ENCODE measurements at places on chromosomes 13 and 19. TPM values are rescaled to one million over a fixed set of nuclear protein-coding genes. Genes with fewer than 3 reads are reported as not detected.
A peak's percentile ranks its signal among the peaks of the same experiment; 100 is the strongest.

DNA sequence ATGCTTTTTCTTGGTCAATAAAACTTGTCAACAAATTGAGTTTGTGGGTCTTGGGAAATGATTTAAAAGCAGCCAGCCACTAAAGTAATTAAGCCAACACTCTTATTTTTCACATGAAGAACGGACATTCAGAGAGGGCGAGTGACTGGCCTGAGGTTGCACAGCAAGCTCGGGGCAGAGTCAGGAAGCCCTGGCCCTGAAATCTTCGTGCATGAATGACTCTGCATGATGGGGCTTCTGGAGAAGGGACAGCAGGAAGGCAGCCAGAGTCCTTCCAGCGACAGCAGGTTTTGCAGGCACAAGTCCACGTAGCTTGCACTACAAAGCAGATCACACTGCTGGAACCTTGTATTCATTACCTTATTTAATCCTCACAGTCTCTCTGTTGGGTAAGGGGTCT is 232.5 kb downstream of the ZNF536 start:
- no peak for DNase-seq

TBXA2R gene
- total RNA-seq, result 1.9 TPM

GRCh38 chr13:20968745-20969144 is 66.2 kb upstream of the XPO4 start:
- DNase-seq, result no peak

DNA sequence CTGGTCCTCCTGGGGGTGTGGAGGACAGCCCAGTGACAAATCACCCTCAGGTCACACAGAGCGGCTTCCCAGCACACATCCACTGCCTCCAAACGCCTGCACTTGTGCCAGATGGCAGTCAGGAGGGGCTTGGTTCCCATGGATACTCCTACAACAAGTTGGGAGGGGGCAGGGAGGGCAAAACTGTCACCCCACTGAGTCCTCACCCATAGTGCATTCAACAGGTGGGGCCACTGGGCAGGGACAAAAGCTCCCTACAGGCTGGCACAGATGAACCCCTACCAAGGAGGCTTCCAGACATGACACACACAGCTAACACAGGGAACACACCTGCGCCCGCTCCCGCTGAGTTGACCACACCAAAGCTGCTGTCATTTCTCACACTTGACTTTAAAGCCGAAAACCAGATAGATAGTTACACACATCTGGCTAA is 120.5 kb downstream of the STK24 start:
- DNase-seq, result no peak

- no peak for DNase-seq
Observed at GRCh38 chr13:51557875-51558612, 26.2 kb upstream of the WDFY2 start.

APOC4 gene
- not detected for total RNA-seq

GRCh38 chr13:52921194-52921593 is 72.8 kb upstream of the PCDH8 start:
- DNase-seq, result no peak

MBD3L2 gene
- total RNA-seq, result not detected

KIR2DL4 gene
- total RNA-seq, result 0.41 TPM

DNA sequence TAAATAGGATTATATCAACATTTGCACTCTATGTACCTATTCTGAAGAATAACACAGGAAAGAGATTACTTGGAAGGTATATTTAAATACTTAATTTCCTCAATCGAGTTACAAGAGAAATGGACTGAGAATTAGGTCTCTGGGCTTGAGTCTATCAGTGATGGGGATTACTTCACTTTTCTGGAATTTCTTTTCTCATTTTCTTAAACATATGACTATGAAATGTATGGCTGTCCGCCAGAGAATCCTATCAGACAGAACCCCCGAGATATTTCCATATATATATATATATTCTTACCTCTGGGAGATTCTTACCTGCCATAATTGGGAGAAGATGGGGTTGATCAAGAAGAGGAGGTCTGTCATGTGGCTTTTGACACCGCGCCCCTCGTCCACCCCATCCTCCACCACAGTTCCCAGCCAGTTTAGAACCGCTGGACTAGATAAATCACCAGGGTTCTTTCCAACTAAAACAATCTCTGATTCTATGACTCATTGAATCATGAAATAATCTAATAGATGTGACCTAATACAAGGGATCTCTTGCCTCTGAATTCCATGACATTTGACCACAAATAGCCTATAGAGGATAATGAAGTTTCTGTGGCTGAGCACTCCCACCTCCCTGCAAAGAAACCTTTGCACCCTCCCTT is 231.3 kb downstream of the TBC1D4 start:
- no peak for DNase-seq

- no peak for DNase-seq
Observed at GRCh38 chr13:77916488-77916887, 2.1 kb downstream of the EDNRB start.

KL gene
- total RNA-seq, result 0.41 TPM

DNA sequence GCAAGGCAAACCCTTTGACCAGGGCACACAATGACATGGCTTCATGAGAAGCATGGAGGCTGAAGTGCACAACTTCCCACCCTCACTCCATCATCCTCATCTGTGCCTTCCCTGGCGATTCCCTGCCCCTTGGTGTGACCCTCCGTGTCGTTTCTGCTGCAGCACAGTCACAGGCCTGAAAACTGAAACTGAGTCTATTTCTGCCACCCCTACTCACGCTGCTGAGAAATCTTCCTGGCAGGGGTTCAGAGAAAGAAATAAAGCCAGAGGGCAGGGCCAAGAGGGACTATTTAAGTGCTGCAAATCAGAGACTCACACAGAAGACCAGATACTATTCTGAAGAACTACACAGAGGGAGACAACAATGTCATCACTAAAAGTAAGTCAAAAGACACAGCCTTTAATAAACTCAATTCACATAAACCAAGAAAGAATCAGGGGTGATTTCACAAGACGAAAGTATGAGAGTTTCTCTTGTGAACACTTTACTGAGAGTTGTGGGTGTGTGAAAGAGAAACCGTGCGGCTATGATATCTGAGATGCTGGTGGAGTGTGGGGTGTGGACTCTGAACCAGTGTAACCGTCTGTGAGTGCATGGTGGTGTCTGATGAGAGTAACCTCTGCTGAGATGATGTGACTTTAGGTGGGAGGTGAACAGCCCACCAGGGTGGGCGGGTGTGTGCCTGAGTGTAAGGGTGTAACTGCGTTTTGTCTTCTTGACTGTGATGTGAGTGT is 23.5 kb downstream of the LGALS16 start:
- no peak for DNase-seq

MISP3 gene
- total RNA-seq, result 0.41 TPM

DNA sequence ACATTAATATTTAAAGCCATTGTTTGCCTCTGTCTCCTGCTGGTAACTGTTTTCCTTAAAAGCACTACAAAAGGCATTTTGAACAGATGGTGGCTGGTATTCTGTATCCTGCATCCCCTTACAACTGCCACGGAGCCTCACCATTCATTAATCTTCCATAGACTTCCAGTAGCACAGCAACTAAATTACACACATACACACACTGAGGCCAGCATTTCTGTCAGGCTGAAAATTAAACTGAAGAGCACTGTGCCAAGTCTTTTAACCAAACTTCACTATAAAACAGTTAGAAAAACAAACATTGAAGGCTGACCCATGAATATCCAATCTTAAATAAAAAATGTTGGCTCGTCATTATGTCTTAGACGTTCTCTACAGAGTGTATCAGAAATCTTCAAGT is 697.8 kb downstream of the DACH1 start:
- DNase-seq, result no peak

IZUMO4 gene
- 6.6 TPM for total RNA-seq

DNA sequence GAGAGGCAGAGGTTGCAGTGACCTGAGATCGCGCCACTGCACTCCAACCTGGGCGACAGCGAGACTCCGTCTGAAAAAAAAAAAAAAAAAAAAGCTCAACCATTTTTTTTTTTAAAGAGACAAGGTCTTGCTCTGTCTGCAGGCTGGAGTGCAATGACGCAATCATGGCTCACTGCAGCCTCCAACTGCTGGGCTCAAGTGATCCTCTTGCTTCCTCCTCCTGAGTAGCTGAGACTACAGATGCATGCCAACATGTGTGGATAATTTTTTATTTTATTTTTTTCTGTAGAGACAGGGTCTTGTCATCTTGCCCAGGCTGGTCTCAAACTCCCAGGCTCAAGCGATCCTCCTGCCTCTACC is 10.3 kb downstream of the EHD2 start:
- DNase-seq, result no peak

- no peak for DNase-seq
Observed at GRCh38 chr19:12884926-12885748, 1.9 kb downstream of the KLF1 start.

GRCh38 chr19:49205114-49205513 is 47.5 kb downstream of the TRPM4 start:
- DNase-seq, result no peak

DNA sequence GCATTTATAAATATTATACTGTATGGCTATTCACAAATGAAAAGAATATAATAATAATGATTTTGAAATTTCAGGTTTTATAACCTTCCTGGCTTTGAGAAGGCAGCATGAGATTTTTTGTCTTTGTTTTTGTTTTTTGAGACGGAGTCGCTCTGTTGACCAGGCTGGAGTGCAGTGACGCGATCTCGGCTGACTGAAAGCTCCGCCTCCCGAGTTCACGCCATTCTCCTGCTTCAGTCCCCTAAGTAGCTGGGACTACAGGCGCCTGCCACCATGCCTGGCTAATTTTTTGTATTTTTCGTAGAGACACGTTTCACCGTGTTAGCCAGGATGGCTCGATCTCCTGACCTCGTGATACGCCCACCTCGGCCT is 64.1 kb downstream of the ZNF429 start:
- no peak for DNase-seq

- DNase-seq, result peak; percentile 94
Observed at GRCh38 chr19:46975925-46976782, 43.5 kb upstream of the NPAS1 start.

DNA sequence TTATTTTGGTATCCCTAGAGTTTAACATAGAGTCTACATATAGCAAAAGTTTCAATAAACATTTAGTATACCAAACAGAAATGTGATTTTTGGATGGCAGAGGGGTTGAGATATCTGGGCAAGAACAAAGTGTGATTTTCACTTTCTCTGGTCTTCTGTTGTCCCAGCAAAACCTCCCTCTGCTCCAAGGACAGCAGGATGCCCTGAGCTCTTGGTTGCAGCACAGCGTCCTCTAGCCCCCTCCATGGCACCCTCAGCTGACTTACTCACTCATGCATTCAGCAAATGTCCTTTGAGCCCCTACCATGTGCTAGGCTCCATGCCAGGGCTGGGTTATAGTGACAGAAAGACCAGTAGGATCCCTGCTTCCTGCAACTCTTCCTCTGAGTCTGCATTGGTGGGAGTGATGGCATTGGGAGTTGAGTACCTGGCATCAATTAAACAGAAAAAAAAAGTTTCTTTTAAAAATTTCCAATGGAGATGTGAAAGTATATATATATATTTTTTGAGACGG is 104.8 kb upstream of the UBL3 start:
- DNase-seq, result no peak

DNA sequence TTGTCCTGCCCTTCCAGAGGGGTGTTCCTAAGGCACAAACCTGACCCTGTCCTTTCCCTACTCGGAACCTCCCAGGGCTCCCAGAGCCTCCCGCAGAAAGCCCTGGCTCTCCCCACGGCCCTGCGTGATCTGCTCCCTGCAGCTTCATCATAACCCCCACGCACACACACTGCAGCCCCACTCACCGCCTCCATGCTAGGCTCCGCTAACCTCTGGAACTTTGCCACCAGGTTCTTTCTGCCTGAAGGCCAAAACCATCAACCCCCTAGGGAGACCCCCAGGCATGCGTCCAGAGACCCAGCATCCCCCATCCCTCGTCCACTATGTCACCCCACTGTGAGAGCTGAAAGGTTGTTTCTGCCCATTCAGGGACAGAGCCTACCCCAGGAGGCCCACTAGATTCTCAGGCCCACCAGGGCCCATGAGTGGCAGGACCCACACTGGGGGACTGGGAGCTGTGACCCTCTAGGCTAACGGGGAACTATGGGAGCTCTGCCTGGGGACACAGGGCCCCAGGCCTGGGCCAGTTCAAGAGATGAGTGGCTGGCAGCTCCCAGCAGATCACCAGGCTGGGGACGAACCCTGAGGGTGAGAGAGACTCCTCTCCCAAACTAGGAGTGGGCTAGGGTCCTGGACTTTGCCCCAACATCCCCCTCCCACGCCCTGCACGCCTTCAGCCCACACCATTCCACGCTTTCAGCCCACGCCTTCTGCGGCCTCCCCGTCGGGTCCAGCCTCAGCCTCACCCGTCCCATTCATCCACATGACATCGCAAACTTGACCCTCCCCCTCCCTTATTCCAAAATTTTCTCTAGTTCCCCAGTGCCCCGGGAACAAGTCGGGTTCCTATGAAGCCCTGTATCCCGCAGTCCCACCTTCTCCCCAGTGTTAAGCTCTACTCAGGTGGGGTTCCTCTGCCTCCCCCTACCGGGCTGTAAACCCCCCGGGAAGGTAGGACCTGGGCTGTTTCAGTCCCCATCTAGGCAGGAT is 33.2 kb upstream of the PNMA8B start:
- no peak for DNase-seq

- DNase-seq, result no peak
Observed at GRCh38 chr13:109700176-109700575, 86.2 kb downstream of the IRS2 start.

DNA sequence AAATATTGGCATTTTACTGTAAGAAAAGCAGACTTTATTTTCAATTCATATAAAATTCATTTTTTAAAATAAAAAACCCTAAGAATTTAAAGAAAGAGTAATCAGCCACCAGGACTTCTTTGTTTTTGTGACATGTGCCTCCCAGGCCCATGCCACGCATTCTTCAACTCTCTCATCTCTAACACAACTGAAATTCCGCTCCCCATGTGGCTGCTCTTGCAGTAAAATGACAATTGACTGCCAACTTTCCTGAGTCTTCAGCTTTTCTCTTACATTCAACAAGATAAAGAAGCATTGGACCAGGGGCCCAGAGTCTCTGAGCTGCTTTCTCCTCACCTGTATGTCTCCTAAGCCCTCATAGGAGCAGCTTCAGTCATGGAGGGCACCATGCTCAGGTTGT is 372.1 kb downstream of the UQCRFS1 start:
- no peak for DNase-seq

TINCR gene
- not detected for total RNA-seq

- DNase-seq, result no peak
Observed at GRCh38 chr19:17243830-17244617, 1.7 kb downstream of the NR2F6 start.

GRCh38 chr13:38656699-38657098 is 30.2 kb upstream of the FREM2 start:
- DNase-seq, result no peak

ZNF784 gene
- 2.0 TPM for total RNA-seq

- DNase-seq, result peak; percentile 61
Observed at GRCh38 chr13:110319774-110320509, 12.9 kb downstream of the COL4A2 start.

GRCh38 chr13:36515466-36515865 is 83.2 kb downstream of the CCNA1 start:
- no peak for DNase-seq

GRCh38 chr19:6717036-6717435 is 3.4 kb downstream of the C3 start:
- DNase-seq, result no peak

- no peak for DNase-seq
Observed at GRCh38 chr19:16019691-16020448, 56.4 kb upstream of the TPM4 start.

ZBTB32 gene
- not detected for total RNA-seq

- DNase-seq, result no peak
Observed at GRCh38 chr19:39017026-39017425, 15.3 kb downstream of the FBXO27 start.

- DNase-seq, result no peak
Observed at GRCh38 chr19:48554385-48555091, 2.6 kb downstream of the SULT2B1 start.
